ENCODE measurements at places on chromosomes 7 and 10.
A peak's percentile ranks its signal among the peaks of the same experiment; 100 is the strongest.

DNA sequence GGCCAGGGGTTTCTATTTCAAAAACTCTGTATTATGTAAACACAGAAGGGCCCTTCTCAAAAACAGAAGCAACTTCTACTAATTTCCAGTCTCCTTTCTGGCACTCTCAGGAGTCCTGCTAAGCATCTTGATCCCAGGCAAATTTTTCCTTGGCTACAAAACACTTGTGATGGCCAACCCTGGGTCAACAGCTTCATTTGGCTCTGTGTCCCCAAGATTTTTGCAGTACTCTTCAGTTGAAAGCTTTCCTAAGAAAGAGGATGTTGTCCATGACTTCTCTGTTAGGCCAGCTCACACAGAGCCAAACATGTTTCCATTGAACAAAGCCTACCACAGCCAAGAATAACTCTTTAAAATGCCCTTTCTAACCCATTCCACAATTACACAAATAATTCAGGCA lies 99.0 kb upstream of the EGR2 start:
- no peak for DNase-seq

DNA sequence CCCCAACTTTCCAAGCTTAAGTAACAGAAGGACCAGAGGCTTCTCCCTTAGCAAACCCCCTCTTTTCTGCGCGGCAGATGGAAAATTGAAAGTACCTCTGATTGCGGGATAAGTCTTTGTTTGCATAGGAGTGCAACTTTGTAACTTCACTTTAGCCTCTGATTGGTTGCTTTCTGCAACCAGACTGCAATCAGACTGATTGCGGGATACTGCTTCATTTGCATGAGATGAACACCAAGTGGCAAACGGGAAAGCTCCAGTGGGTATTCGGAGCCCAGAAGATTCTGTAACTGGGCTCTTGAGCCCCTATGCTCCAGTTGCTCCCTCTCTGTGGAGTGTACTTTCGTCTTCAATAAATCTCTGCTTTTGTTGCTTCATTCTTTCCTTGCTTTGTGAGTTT lies 260.6 kb downstream of the BAMBI start:
- DNase-seq = no peak

GRCh38 chr7:76165106-76165972 lies 36.4 kb upstream of the SRRM3 start:
- DNase-seq = no peak

DNA sequence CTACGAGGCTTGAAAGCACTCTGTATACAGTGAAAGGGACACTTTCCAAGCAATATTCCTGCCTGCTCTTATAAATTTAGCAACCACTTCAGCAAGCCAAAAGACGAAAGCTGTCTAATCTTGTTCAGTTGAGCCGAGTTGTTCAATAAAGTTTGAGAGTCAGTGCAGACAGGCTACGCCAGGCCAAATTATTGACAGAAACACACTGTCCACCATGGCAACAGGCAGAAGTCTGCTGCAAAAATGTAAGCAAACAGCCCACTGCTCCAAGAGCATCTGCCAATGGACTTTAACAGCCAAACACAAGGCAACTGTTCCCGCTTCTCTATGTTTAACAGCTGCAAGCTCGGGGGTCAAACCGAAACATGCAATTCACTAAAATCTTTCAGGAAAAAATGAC lies 85.7 kb downstream of the GLI3 start:
- DNase-seq = no peak

DNA sequence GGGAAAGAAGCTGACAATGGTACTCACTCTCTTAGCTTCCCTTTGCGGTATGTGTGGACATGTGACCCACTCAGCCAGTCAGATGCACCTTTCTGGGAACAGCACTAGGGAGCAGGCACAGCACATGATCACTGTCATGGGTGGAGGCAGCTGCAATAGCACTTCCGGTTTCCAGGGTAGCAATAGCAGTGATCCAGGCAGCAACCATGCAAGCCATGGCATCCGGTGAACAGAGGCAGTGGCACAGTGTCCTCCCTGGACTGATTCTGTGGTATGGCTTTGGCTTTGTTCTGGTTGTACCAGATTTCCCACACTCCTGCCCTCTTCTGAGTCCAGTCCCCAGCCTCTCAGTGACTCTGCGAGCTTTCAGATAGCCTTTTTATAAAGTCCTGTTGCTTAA lies 86.8 kb upstream of the NAMPT start:
- DNase-seq = no peak

- no peak for DNase-seq
Observed at GRCh38 chr7:20895563-20895962, 108.9 kb upstream of the SP8 start.

DNA sequence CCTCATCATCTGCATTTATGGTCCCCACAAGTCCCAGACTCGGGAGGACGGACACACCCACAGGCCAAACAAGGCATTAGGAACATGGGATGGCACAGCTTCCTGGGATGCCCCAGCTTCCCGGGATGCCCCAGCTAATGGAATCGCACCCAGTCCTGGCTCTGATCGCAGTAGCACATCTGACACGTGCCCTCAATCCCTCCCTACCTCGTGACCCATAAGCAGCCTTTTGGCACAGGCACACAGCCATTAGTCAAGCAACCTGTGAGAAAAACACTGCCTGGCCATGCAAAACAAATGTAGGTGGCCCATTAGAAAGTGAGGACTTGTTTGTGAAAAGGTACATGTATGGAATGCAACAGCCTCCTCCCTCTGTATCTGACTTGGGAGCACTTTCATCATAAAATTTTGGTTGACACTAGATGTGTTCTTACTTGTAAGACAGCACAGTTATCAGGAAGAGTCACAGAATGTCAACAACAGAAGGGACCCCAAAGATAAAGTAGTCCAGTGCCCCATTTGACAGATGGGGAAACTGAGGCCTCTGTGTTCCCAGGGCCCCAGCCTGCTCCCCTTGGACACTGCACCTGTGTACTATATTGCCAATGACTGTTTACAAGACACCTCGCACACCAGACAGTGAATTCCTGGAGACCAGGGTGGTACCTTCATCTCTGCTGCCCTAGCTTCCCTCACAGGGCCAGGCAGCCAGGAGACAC lies 34.4 kb downstream of the DLG5 start:
- DNase-seq = no peak

- DNase-seq = no peak
Observed at GRCh38 chr7:155660758-155661093, 16.3 kb downstream of the RBM33 start.

DNA sequence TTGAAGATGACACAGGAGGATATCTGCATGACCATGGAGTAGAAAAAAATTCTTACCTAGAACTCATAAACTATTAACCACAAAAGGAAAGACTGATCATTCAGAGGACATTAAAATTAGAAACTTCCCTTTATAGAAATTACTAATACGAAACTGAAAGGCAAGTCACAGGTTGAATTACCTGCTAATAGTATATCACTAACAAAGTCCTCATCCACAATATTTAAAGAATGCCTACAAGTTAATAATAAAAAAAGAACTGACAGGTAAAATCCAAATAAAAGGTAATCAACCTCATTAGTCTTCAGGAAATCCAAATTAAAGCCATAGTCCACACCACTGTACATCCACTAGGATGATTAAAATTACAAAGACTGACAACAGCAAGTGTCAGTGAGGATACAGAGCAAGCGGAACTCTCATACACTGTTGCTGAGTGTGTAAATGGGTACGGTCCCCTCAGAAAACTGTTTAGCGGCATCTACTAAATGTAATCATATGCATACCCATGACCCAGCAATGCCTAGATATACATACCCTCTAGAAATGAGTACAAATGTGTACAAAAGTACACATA lies 71.2 kb downstream of the ARHGAP21 start:
- no peak for DNase-seq

DNA sequence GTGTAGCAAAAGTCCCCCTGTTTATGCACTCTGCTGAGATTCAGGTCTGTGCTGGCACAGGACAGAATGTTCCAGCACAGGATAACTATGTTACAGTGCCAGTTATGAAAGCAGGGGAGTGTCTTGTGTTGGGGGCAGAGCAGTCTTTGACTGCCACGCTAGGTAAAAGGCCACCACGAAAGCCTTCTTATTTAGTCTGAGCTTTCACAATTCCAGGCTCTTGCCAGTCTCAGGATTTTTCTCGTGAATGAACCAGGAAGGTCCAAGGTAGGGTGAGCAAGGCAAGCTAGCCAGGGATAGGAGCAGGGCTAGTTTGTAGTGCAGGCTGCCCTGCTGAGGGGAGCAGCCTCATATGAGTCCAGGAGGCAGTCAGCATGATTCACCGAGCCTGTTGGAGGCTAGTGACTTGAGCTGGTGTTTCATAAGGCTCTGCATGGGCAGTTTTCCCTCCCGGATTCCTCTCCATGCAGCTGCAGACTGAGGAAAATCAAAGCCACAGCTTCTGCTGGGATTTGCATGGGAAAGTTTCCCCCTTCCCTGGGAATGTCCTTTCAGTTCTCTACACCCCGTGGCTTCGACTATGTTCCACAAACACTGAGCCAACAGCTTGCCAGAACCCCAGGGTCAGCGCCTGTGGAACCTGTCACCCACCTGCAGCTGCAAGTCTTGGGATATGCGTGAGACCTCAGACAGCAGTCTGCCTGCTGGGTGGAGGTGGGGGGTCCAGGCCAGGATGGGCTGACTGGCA lies 112.3 kb downstream of the JCAD start:
- no peak for DNase-seq

GRCh38 chr10:87095236-87095945 lies 385 bp downstream of the SHLD2 start:
- DNase-seq = peak; percentile 65

DNA sequence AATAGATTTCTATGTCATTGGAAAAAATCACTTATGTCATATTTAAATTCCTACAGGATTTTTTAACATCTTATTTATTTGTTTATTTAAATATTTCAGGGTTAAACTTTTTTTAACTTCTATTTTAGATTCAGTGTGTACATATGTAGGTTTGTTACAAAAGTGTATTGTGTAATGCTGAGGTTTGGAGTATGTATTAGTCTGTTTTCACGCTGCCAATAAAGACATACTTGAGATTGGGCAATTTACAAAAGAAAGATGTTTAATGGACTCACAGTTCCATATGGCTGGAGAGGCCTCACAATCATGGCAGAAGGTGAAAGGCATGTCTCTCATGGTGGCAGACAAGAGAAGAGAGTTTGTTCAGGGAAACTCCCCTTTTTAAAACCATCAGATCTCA lies 65.4 kb downstream of the MGAM2 start:
- DNase-seq = no peak

GRCh38 chr7:21942955-21943354 lies 2.7 kb downstream of the CDCA7L start:
- no peak for DNase-seq

- no peak for DNase-seq
Observed at GRCh38 chr10:78321500-78321899, 287.8 kb downstream of the RPS24 start.

DNA sequence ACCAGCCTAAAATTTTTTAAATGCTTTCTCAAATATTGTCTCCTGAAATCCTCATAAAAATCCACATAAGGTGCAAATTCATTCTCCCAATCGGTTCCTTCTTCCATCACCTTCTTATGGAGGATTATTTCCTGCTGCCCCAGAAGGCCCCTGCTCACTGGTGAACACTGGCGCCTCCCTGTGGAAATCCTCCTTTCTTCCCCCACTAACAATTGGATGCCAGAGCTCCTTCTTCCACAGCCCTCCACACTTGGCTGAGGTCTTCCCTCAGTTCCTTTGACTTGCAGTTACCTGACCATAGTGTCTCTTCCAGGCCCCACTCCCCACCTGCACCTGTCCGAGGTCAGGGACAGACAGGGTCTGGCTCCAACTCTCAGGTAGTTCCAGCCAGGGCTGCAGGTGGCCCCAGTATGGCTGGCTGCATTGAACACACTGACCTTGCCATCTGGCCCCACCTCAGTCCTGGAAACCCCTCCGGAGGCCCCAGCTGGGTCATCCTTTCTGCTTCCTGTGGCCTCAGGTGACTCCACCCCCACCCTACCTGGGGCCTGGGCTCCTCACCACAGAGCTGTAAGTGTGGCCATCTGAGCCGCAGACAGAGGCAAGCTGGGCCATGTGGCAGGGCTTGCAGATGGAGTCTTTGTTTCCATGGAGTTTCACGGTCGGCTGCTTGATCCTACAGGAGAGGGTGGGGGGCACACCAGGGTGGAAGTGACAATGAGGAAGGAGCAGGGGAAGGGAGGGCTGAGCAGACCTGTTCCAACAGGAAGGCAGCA lies 18.4 kb downstream of the SPOCK2 start:
- DNase-seq = no peak

DNA sequence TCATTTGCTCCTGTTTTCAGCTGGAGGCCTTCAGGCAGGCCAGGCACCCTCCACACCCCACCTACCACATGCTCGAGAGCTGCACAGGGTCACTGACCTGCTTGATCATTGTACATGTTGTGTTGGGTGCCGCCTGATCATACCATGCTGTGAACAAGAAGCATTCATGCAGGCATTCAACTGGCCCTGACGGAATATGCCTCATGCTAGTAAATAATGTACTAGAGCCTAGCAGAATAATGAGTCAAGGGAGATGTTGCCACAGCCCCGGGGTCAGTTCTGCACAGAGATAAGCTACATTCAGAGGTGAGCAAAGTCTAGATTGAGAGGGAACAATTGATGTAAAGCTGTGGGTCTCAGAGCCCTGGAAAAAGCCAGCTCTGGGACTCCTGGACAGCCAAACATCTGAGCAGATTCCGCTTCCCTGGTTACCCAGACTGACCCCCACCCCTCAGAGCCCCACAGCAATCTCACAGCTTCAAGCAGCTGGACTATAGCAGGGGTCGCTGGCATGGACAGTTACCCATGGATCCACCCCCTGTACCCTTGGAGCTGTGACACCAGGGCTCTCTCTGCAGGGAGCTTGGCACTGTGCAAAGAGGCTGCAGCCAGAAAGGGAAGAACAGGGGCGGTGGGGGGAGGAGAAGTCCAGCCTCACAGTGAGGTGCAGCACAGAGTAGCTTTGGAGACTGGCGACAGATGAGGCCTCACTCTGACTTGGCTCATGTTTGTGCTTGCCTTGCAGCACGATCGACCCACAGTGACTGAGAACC lies 86.6 kb downstream of the FRMPD2 start:
- no peak for DNase-seq

- no peak for DNase-seq
Observed at GRCh38 chr7:145978769-145979168, 137.8 kb upstream of the CNTNAP2 start.

- no peak for DNase-seq
Observed at GRCh38 chr10:77357611-77358310, 279.8 kb downstream of the KCNMA1 start.

DNA sequence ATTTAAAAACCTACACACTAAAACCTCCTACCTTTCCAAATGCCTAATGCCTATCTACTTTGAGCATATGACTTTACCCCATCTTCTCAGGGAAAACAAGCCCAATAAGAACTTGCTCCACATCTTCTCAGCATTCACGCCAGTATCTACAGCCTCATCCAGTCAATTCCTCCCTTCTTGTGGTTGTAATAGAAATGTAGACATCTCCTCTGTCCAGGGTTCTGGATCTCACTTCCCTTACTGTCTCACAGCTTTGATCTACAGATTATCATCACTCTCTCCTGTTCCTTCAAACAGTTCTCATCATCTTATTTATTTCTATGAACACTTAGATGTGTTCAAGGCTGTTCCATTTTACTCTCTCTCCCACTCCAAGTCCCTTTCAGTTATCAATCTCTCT lies 70.4 kb upstream of the NOBOX start:
- no peak for DNase-seq

- no peak for DNase-seq
Observed at GRCh38 chr7:80537091-80537490, 25.2 kb upstream of the GNAT3 start.
